ENCODE measurements at places on chromosomes 12 and 14. TPM values are rescaled to one million over a fixed set of nuclear protein-coding genes. Genes with fewer than 3 reads are reported as not detected.

AMIGO2 gene
- polyA plus RNA-seq: 2.2 TPM

RAD51AP1 gene
- polyA plus RNA-seq: 50.1 TPM

PYGL gene
- polyA plus RNA-seq: 12.7 TPM

EDDM3A gene
- polyA plus RNA-seq: 0.16 TPM

CLIP1 gene
- 29.8 TPM for polyA plus RNA-seq

CLBA1 gene
- 16.2 TPM for polyA plus RNA-seq

PLEKHG7 gene
- polyA plus RNA-seq: 0.23 TPM

ACVRL1 gene
- polyA plus RNA-seq: 74.1 TPM

P2RX7 gene
- polyA plus RNA-seq: 2.2 TPM

DLGAP5 gene
- polyA plus RNA-seq: 40.4 TPM

AGAP2 gene
- 0.49 TPM for polyA plus RNA-seq

DNA sequence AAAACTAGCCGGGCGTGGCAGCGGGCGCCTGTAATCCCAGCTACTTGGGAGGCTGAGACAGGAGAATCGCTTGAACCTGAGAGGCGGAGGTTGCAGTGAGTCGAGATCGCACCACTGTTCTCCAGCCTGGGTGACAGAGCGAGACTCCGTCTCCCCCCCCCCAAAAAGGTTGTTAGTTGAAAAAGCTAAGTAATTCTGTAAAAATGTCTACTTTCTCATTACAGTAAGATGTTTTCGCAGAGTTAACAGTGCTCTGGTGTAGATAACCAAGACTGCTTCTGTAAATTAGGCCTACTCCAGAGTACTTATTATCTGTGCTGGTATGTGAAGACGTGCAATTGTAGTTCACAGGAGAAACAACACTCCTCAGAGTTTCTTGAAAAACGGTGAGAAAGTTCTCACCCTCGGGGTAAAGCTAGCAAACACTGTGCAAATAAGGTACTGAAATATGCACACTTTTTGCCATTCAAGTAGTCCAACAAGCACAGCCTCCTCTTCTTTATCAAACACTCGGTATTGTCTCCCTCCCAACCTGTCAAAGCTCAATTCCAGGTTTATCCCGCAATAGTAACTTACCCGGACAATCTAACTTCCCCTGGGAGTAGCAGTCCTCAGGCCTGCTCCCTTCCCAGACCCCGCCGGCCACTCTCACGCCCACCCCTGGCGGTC is 974 bp downstream of the BTBD7 start:
- peak; percentile 9 for DNase-seq

GRCh38 chr14:88270776-88271175 is 52.3 kb downstream of the KCNK10 start:
- no peak for DNase-seq

GRCh38 chr12:62694632-62695031 is 228.0 kb downstream of the MON2 start:
- DNase-seq: no peak

- DNase-seq: no peak
Measured at GRCh38 chr14:76015191-76015590, 29.6 kb downstream of the IFT43 start.

- DNase-seq: peak; percentile 89
Measured at GRCh38 chr14:68795597-68796417, 2.9 kb upstream of the ZFP36L1 start.

- DNase-seq: no peak
Measured at GRCh38 chr14:27929797-27930347, 836.7 kb upstream of the FOXG1 start.

DNA sequence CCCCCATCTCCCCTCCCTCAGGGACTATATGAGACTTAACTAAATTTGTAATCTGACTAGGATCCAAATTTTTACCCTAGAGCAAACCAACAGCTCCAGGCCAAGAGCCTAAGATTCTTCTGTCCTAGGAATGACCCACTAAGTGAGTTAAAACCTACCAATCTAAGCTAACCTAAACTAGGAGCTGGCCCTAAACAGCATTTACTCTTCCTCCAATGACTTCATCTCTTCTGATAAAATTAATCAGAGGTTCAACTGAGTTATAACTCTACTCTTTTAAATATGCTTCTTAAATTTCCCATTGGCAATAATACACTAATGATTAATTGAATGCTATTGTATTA is 39.9 kb upstream of the TMPO start:
- DNase-seq: no peak
